ENCODE measurements at places on chromosomes 12 and 14.

- no peak for DNase-seq
These were observed 131.9 kb upstream of the CLEC14A start for GRCh38 chr14:38387821-38388220.

DNA sequence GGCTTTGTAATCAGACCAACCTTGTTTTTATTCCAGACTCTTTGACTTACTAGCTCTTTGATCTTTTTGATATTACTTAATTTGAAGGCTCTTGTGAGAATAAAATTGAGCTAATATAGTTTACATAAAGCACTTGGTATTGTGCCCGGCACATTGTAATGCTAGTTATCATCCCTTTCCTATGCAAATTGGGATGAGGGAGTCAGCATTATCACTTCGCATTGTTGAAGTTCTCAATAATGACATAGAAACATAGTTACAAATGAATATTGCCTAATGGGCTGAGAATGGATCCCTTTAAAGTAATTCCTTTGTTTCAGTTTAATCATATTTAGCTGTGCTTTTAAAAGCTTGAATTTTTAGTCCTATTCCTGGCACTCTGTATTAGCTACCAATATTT lies 36.6 kb downstream of the SUPT16H start:
- DNase-seq = no peak

- no peak for DNase-seq
These were observed 406.3 kb upstream of the DCN start for GRCh38 chr12:91588874-91589454.

GRCh38 chr14:68653108-68653507 lies 139.8 kb downstream of the ZFP36L1 start:
- DNase-seq = no peak

DNA sequence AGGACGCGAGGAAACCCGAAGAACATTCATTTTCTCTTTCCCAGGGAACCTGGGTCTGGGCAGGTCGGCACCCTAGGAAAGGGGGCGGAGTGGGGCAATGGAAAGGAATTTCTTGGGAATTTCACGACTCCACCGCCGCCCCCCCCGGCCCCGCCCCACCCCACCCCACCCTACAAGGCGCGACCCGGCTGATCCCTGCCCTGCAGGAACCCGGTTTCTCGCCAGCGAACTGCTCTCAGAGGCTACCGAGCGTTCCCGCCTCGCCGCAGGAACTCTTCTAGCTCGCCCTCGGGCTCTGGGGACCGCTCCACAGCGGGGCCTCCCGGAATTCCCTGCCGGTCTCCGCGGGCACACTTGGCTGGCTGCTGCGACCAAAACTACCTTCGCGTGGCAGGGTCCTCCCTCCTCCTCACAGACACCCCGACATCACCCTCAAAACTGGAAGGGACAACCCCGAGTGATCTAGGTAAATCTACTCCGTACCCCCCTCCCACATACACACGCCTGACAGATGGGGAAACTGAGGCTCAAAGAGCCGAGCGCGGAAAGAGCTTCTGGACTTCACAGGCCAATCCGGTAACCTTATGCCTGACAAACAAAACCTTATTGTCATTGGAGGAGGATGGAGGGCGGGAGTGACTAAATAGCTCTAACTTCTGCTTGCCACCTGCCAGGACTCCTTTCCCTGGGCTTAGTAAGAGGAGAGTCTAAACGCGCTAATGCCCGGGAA lies 785 bp upstream of the ACTN1 start:
- DNase-seq = peak; percentile 67

DNA sequence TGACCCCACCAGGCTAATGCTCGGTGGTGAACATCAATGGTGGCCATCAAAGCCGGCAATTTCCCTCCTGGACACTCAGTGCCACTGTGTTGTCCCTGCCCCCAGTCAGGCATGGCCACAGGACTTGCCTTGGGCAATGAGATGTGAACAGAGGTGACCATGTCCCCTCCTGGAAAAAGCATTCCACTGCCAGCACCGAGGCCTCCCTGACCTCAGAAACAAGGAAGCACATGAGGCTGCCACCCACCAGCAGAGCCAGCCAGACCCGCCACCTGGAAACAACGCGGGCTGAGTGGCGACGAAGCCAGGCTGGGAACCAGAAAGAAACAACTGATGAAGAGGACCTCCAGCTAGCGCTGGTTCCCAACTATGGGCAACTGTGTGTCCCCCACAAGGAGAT lies 31.8 kb downstream of the ITPK1 start:
- no peak for DNase-seq

DNA sequence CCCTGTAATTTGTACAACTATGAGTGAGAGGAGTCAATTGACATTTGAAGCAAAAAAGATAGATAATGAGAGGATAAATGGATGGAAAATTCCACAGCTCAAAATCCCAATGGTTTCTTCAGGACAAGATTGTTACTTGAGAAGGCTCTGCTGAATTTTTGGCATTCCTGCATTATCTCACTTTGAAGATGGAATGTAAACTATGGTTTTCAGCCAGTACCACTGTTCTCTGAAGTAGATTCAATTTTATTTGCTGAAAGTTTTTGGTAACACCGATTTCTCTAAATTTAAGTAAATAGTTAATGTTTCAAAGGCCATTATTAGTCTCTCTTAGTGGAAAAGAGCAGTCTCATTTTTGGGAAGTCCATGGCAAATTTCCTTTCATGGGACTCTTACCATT lies 121.9 kb upstream of the SLC38A2 start:
- DNase-seq = no peak

DNA sequence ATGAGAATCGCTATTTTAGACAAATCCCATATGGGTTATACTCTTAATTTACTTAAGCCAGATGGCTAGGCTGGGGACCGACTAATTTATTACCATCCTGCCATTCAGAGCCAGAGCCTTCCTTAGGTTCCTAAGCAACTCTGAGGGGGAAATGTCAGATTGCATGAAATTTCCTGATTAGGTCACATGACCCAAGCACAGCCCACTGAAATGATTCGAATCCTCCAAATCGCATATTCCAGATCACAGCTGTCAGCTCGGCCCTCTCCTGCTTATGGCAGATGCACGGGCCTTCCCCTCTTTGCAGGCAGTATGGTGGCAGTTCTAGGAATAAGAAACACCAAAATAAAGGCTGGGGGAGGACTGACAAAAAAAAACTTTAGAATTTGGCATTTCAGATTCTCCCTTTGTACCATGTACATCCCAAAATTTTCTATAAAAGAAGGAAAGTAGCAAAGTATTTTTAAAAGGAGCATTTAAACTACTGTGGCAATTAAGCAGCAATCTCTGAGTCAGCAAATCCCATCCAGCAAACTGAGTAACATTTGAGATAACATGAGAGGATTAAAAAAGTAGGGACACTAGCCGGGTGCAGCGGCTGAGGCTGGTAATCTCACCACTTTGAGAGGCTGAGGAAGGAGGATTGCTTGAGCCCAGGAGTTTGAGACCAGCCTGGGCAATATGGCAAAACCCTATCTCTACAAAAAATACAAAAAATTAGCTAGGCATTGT lies 30.5 kb upstream of the NUDT4 start:
- DNase-seq = no peak

DNA sequence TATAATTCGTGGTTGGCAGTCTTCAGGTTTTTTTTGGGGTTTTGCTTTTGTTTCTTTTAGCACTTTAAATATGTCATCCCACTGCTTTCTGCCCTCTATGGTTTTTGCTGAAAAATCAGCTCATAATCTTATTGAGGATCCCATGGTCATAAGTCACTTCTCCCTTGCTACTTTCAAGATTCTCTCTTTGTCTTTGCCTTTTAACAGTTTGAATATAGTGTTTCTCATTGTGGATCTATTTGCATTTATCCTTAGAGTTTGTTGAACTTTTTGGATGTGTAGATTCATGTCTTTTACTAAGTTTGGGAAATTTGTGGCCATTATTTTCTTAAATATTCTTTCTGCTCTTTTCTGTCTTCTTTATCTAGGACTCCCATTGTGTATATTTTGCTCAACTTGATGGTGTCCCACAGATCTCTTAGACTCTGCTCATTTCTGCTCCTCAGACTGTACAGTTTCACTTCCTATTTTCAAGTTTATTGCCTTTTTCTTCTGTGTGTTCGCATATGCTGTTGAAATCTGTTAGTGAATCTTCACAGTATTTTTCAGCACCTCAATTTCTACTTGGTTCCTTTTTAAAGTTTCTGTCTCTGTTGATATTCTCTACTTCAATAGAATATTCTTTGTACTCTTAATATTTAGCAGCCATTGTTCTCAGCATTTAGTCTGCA lies 70.8 kb downstream of the WNK1 start:
- no peak for DNase-seq

DNA sequence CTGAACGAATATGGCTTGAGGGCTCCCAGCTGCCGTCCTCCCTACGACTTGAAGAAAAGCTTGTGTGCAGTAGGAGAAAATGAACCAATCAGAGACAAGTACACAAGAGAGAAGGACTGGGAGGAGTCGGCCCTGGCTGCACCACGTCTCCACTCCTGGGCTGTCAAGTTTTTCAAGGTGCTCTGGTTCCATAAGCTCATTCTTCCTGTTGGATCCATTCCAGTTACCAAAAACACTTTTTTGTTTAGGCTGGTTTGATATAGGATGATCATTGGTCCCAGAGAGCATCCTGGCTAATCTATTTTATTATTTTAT lies 2.8 kb upstream of the A2ML1 start:
- DNase-seq = no peak

GRCh38 chr12:124520265-124520701 lies 47.1 kb downstream of the NCOR2 start:
- DNase-seq = no peak

DNA sequence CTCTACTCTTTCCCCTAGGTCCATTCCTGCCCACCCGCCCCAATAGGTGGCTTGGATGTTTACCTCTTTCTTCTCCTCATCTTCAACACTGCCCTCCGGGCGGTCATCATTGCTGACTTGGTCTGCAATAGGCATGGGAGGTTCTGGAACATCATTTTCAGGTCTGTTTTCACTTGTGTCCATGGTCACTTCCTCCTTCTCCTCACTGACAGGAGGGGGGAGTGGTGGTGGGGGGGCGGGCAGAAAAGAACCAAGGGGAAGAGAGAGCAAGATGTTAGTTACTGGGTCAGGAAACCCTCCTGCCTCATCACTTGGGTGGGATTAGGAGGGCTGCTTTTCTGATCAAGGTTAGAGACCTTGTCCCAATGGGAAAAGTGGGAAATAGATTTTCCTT lies 12.1 kb upstream of the CDH24 start:
- no peak for DNase-seq

DNA sequence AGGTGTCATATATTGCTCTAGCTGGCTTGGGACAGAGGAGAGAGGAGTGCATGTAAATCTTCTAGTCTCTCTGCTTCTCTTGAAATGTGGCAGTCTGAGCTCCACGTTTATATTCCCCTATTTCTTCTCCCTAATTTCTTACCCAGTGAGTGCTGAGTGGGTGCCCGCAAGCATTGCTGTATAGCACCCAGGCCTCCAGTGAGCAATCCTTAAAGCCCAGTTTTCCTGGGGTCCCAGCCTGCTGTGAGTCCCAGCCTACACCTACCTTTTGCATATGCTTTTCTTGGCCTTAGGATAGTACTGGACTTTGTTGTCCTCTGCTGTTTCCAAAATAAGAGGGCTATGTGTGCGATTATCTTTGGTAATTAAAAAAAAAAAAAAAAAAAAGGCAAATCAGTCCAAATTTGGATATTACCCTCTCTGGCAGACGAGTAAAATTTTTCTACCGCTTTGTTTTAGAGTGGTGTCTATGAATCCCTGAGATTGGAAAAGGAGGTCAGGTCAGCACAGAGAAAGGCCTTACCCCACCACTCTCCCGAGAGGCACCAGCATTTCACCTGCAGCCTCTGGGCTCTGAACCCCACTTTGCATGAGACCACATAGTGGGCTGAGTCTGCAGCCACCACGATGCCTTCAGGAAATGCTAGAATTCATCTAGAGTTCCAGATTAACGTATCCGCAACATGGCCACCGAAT lies 1.1 kb downstream of the MGST1 start:
- no peak for DNase-seq

GRCh38 chr14:65304239-65304638 lies 108.3 kb upstream of the FUT8 start:
- no peak for DNase-seq

GRCh38 chr14:35573911-35574310 lies 39.9 kb downstream of the INSM2 start:
- no peak for DNase-seq

DNA sequence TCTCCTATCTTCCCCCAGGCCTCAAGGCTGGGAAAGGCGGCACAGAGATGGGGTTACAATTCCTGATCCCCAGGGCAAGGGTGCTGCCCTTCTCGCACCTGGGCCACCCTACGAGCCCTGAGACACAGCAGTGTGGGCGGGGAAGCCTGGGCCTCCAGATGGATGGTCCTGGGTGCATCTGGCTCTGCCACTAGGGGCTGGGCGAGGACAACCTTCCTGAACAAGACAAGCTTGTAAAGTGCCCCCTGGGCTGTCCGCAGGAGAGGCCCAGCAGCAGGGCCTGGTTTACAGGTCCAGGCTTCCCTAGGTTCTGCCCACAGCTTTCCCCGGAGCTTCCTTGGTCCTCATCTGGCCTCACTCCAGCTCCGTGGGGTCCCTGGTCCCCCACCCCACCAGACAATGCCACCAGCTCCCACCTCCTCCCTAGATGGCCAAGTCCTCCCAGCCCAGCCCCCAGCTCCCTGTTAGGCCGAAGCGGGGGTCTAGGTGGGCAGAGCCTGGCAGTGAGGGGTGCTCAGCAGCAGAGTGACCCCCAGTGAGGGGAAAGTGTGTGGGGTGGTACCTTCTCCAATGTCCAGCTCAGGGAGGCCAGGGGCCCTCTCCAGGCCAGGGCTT lies 8.9 kb downstream of the ARL6IP4 start:
- DNase-seq = no peak

- DNase-seq = no peak
These were observed 290.8 kb downstream of the ERC1 start for GRCh38 chr12:1281683-1282366.

- DNase-seq = no peak
These were observed 191.3 kb upstream of the AMIGO2 start for GRCh38 chr12:47270782-47271664.

- peak; percentile 80 for DNase-seq
These were observed at the start of gene ACIN1 for GRCh38 chr14:23094666-23095195. Gene ACIN1 (minus strand): TSS chr14:23095136. CDS start chr14:23095112, 24 bp downstream.

DNA sequence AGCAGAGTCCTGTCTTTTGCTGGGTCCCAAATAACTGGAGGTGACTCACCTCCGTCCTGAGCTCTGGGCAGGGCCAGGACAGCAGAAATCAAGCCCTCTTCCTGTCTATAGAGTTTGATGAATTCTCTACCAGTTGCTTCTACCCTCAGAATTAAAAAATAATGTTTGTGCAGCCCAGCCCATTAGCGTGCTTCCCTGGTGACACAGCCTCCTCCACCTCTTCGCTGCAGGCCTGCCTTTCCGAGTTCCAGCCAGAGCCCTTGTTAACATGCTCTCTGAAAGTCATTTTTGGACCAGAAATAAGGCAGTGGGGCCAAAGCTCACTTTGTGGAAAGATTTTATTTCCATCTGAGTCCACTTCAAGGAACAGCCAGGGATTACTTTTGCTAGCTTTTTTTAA lies 94.0 kb downstream of the TBX5 start:
- DNase-seq = no peak

DNA sequence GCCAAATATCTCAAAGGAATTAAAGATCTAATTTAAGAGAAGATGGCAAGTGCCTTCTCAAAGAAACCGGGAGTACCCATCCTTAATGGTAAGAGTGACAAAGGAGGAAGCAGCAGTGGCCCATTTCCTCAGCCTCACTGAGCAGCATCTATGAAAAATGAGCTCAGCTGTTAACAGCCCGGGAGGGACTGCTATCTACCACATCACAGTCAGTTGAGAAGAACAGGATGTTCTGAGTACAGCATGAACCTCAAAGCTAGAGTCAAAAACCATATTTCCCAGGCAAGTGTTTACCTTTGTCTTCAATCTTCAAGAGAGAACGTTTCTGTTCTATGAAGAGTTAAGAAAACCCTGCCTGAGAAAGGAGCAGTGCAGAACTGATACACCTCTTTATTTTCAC lies 115.0 kb downstream of the BTG1 start:
- DNase-seq = no peak

- DNase-seq = no peak
These were observed 462.3 kb upstream of the LRFN5 start for GRCh38 chr14:41144370-41144769.
